Stimulated activated CD8-positive, alpha-beta memory T cell treated with anti-CD3 and anti-CD28 coated beads, Interleukin-15, amount 100 ng/mL, for 24 hours (primary cell): ENCODE measurements at places on chromosomes 3 and 15.

- no peak for DNase-seq
Observed at GRCh38 chr3:195150181-195151118, 120.5 kb downstream of the XXYLT1 start.

- no peak for DNase-seq
Observed at GRCh38 chr3:38039899-38040261, 872 bp downstream of the DLEC1 start.

DNA sequence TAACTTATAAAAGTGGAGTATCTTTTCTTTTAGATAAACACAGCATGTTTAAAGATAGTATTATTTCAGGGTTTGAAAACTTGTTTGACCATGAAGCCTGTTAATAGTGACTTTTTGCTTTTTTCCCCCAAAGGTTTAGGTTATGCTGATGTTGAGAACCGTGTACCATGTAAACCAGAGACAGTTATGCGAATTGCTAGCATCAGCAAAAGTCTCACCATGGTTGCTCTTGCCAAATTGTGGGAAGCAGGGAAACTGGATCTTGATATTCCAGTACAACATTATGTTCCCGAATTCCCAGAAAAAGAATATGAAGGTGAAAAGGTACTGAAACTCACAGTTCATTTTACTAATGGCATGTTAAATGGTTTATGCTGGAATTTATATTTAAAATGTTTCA lies 5.1 kb downstream of the LACTB start:
- no peak for DNase-seq

DNA sequence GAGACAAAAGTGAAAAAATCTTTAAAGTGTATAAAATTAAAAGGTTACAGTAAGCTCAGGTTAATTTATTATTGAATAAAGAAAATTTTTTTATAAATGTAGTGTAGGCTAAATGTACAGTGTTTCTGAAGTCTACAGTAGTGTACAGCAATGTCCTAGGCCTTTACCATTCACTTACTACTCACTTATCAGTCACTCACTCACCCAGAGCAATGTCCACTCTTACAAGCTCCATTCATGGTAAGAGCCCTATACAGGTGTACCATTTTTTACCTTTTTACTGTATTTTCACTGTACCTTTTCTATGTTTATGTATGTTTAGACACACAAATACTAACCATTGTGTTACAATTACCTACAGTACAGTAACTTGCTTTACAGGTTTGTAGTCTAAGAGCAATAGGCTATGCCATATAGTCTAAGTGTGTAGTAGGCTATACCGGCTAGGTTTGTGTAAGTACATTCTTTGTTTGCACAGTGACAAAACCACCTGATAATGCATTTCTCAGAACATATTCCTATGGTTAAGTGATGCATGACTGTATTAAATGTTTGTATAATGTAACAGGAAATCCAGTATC lies 38.1 kb upstream of the NECTIN3 start:
- DNase-seq, result no peak

DNA sequence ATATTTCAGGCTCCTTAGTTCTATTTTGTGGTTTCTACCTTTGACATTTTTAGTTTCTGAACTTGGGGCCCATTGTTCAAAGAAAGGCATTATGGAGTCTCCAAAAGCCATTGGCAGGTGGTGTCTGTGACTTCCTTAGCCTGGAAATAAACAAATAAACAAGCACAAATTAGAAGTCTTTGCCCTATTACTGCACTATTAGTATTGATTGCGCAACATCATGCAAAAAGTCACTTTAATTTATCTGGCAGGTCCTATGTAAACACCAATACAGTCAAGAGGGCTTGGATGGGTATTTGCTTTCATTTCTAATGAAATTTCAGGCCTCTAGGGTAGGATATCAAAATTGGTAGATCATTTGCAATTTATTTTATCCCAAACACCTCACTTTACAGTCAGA lies 85.6 kb downstream of the LPP start:
- no peak for DNase-seq

GRCh38 chr3:193452338-193452737 lies 73.8 kb upstream of the ATP13A5 start:
- no peak for DNase-seq
